Endodermal cell (in vitro differentiated cells): ENCODE measurements at places on chromosomes 11 and 22.

GRCh38 chr11:125074511-125075241 lies 11.6 kb downstream of the SLC37A2 start:
- DNase-seq: no peak

GRCh38 chr22:22386602-22387385 lies 121.7 kb downstream of the ZNF280B start:
- DNase-seq: peak; percentile 68

GRCh38 chr11:30254307-30255298 lies 23.8 kb downstream of the FSHB start:
- DNase-seq: no peak

- DNase-seq: no peak
These were observed 103.0 kb downstream of the ARHGAP42 start for GRCh38 chr11:100790073-100790472.

DNA sequence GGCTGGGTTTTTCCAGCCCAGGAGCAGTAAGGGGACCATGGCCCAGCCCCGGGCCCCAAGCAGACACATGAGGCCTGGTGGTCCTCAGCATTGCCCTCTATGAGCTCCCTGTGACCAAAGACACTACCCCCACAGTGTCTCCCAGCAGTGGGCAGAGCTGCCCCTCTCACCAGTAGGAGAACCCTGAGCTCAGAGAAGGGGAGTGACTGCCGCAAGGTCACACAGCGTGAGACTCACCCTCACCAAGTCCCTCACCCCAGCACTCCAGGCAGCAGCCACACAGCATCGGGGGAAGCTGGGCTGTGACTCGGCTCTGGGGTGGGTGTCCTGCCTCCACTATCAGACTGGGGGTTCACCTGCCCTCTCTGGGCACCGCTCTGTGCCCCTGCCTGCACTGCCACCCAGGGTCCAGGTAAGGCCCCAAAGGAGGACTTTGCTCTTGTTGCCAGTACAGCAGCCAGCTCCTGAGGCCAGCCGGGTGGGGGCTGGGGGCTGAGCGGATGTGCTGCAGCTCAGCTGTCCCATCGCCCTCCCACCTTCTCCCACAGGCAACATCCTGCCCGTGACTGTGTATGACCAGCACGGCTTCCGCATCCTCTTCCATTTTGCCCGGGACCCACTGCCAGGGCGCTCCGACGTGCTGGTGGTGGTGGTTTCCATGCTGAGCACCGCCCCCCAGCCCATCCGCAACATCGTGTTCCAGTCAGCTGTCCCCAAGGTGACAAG lies 7.9 kb upstream of the SH3BP1 start:
- DNase-seq: no peak

DNA sequence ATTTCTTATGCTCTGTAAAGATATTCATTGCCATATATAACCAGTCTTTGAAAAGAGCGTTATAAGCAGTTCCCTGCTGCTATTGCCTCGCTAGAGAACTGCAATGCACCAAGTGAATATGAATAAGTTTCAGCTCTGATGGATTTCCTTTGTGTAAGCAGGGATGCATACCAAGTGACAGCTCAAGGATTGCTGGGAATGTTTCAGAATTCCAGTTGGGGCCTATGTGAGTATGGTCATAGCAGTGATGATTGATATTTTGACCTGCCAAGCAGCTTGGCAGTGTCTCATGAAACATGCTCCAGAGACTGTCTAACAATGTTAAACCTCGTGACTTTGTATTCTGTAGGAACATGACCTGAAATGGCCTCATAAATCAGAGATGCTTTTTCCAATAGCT lies 312.6 kb downstream of the C11orf87 start:
- DNase-seq: no peak

- peak; percentile 31 for DNase-seq
These were observed 5.6 kb upstream of the NDUFV1 start for GRCh38 chr11:67601098-67601497.

DNA sequence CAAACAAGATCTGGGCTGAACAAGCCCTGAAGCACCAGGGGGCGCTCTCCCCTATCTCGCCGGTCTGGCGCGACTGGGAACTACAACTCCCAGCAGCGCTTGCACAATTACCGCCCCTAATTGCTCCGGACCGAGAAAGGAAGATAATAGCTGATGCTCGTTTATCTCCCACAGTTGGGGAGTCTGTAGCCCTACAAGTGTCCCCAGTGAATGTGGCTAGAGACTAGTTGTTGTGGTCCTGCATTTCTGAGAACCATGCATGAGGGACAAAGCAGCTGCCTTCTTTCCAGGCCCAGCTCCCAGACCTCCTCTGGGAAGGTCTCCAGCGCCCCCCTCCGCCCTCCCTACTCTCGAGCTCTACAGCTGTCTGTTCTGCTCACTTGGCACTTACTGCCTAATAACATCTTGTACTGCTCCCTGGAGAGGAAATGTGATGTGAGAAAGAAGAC lies 34.4 kb downstream of the NRXN2 start:
- DNase-seq: peak; percentile 99

DNA sequence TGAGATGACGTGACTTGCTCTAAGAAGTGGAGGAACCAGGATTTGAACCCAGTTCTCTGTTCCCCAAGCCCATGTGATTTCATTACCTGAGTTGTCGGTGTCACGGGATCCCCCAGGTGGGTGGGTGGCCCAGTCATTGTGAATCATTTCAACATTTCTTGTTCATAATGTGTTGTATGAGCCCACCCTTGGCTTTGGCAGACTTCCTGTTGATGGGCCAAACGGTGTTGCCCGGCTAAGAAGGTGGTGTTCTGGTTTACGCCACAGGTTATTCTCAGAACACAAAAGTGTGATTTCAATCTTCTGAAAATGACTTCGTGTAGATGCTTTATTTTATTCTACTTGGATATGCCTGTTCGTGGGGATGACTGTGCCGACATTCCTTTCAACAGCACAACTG lies 21.6 kb upstream of the ST14 start:
- no peak for DNase-seq

GRCh38 chr22:25645964-25646363 lies 81.5 kb downstream of the GRK3 start:
- DNase-seq: no peak
